Stimulated activated CD4-positive, alpha-beta T cell treated with anti-CD3 and anti-CD28 coated beads, Interleukin-2, amount 100 ng/mL, for 48 hours (primary cell): ENCODE measurements at places on chromosomes 16 and 17.

- DNase-seq = no peak
Observed at GRCh38 chr17:4968486-4969046, 949 bp upstream of the SPAG7 start.

GRCh38 chr17:50957600-50958575 is 91.7 kb upstream of the TOB1 start:
- DNase-seq = no peak

DNA sequence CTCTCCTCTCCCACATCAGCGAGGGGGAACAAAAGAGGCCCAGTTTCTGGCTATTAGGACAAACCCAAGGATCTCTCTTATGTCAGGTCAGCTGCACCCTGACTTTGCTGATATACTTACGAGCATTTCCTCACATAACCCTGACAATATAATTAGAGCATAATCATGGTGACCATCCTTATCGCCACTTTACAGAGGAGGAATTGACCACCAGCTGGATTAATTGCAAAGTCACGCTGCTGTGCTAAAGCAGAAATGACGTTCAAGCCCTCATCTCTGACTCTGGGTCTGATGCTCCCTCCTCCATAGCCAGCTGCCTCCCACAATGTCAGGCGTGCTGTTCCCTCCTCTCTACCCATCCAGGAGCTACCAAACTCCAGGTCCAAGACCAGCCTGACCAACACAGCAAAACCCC is 42.6 kb downstream of the TRARG1 start:
- DNase-seq = no peak

DNA sequence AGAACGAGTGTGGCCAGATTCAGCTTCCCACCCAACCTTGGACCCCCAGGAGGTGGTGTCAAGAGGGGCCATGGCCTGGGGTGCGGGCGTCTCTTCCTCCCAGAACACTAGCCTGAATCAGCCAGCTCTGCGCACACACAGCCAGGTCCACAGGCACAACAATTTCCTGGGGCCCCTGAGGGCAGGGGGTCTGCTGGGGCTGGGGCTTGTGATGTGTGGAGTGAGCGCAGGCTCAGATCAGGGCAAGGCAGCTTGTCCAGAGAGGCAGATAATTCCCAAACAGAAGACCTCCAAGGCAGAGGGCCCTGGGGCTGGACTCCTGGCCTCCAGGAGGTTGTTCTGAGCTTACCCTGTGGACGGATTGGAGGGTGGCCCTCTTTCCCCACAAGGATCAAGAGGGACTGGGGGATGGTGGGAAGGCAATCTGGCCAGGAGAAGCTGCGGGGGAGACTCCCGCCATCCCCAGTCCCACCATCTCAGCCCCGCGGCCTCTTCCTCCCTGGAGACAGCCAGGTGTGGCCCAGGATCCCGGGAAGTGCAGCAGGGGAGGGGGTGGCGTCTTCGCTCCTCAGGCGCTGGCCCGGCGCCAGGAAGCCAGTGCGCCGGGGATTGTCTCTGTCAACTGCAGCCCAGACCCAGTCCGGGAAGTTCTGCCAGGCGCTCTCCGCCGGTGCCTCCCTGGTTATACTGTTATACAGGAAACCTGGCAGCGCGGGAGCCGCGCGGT is 52.0 kb upstream of the AMZ2 start:
- DNase-seq = no peak

- DNase-seq = no peak
Observed at GRCh38 chr17:82602487-82602886, 45.8 kb downstream of the WDR45B start.

DNA sequence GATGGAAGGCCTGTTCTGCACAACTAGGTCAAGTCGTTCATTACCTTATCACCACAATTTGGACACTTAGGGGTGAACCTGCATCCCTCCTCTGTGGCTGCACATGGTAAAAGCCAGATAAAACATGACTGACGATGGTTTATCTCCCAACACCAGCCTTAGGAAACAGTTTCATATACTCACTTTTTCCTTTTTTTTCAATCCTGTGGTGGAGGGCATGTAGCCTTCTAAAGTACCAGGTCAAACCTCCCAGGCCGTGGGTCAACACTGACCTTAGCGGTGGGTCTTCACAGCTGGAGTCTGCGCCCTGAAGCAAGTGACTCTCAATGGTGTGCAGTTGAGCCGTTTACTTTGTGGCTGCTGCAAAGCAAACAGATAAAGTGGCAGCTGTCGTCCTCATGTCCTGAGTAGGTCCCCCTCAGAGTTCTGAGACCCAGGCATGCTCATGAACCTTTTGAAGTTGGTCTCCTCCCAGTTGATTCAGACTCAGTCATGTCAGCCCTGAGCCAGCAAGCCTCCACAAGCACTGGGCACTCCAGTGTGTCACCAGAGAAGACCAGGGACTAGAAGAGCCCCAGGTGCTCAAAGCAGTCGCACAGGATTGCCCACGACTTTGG is 5.9 kb downstream of the FAHD1 start:
- DNase-seq = no peak

GRCh38 chr16:74279805-74280204 is 16.8 kb upstream of the PSMD7 start:
- DNase-seq = no peak

DNA sequence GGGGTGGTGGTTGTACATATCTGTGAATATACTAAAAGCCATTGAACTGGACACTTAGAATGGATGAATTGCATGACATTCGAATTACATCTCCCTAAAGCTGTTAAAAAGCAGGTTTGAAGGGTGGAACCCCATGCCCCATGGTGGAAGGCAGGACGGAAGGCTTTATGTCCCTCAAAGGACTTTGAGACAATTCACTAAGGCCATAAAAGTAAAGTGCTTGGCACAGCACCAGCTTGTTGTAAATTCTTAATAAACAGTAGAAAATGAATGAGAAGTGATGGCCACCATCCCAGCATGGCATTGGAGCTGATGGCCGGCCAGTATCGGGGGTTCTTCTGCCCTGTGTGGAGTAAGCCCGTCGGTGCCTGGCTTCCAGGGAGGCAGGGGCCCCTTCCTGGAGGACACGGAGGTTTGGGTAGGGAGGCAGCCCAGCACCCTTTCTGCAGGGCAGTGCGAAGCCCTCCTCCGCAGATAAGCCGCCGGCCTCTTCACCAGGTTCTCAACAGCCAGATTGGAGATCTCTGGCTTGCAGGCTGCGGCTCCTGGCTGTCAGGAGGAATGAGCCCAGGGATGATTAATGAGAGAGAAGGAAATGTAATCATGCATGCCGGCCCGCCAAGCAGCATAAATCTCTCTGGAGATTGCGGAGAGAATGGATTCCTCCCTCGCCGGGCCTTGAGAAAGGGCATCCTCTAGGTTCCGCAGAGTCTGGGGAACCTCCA is 346.9 kb downstream of the FOXL1 start:
- no peak for DNase-seq

GRCh38 chr17:45345246-45345553 is 28.4 kb upstream of the MAP3K14 start:
- DNase-seq = no peak

DNA sequence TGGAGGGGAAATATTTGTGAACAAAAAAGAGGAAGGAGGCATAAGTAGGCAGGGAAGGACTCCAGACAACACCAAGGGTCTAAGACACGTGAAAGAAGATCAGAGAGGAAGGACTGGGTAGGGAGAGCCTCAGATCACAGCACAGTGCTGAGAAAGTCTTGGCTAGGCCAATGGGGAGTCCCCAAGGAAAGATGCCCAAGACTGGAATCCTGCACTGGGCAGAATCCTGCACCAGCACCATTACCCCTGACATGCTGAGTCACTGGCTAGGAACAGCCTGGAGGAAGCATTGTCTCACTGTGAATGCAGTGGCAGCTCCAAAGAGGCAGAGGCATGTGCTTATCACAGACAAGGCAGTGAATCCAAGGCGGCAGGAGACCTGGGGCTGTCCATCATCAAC is 19.2 kb downstream of the CLEC19A start:
- DNase-seq = no peak

DNA sequence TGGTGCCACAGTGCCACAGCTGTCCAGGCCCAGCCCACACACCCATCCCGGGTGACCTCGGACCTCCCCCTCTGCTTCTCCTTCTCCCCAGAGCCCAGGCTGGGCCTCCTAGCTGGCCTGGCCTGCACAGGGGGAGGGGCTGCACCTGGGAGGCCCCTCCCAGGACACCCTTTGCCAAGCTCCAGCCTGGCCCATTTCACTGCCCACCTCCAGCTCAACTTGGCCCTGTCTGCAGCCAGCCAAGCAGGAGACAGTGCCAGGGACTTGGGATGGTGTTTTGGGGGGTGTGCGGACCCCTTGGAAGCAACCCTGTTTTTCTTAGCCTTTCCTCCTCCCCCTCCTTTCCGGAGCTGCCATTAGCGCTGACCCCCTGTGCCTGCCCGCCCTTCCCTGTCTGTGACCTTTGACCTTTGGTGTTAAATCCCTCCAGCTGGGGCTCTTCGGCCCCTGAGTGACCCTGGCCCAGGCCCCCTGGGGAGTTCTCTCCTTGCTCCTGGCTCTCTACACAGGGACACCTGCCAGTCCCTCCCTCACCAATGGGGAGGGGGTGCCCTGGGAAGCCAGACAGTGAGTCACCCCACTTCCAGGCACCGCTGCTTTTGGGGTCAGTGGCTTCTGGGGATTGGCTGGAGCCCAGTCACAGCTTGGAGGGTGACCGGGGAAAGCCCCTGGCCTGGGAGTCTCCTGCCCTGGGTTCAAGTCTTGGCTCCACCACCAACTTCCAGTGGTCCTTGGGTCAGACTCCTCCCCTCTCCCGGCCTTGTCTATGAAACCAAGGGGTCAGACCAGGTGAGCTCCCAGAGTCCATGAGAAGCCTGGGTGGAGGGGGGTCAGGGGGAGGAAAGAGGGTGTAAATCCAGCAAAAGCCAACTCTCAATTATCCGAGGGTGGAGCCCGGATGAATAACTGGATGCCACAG is 1.9 kb downstream of the GLIS2 start:
- DNase-seq = no peak
